GM23248 (cell line): ENCODE measurements at places on chromosomes 7 and 10. TPM values are rescaled to one million over a fixed set of nuclear protein-coding genes. Genes with fewer than 3 reads are reported as not detected.

The OAT gene
- 225 and 232 TPM in 2 replicates for total RNA-seq

The RTKN2 gene
- total RNA-seq: under 0.01 and 0.11 TPM in 2 replicates

DNA sequence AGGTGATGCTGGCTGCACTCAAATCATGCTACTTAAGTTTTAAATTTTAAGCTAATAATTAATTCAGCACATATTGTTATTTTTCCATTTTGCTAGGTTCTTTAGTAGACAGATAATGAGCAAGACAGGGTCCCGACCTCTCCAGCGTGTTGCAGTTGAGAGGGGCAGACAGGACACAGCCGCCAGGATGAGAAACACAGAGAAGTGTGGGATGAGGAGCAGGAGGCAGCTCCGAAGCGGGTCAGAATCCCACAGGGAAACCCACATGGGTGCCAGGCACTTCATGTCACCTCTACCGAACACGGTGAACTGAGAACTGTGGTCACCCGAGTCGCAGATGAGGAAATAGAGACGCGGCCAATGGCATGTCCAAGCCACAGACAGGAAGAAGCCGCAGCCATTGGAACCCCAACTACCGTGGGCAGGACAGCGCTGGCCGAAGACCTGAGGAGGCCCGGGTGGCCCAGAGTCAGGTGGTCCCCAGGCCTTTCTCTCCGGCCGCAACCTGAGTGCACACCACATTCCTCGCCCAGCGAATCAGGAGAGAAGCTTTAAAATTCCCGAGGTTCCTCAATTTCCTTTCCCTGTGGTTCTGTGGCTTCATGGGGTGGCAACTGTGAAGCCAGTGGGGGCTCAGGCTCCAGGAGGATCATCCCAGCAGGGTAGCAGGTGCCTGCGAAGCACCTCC is 213.0 kb downstream of the DNAJB6 start:
- H3K27me3 ChIP-seq: no peaks in the 10 kb centered on the region
- H3K4me3 ChIP-seq: no peak overlapping the region
- no peak for DNase-seq
- H3K4me1 ChIP-seq: no peaks in the 10 kb centered on the region

GRCh38 chr10:92837456-92837855 is 10.9 kb upstream of the EXOC6 start:
- H3K27me3 ChIP-seq: no peaks in the 10 kb centered on the region
- no peak for DNase-seq
- no peaks in the 10 kb centered on the region for H3K36me3 ChIP-seq
- no peak overlapping the region for H3K4me3 ChIP-seq

GRCh38 chr7:131692131-131692960 is 135.9 kb upstream of the PODXL start:
- peak; percentile 69 for DNase-seq
- no peaks in the 10 kb centered on the region for H3K4me1 ChIP-seq
- peaks cover 12% of the 10 kb centered on the region for H3K27me3 ChIP-seq

- no peaks in the 10 kb centered on the region for H3K36me3 ChIP-seq
- H3K4me3 ChIP-seq: no peak overlapping the region
- DNase-seq: peak; percentile 11
- H3K27ac ChIP-seq: no peak overlapping the region
These were observed 77.8 kb downstream of the CUBN start for GRCh38 chr10:17051851-17052250.

The LRRC61 gene
- not detected in 2 replicates for total RNA-seq

DNA sequence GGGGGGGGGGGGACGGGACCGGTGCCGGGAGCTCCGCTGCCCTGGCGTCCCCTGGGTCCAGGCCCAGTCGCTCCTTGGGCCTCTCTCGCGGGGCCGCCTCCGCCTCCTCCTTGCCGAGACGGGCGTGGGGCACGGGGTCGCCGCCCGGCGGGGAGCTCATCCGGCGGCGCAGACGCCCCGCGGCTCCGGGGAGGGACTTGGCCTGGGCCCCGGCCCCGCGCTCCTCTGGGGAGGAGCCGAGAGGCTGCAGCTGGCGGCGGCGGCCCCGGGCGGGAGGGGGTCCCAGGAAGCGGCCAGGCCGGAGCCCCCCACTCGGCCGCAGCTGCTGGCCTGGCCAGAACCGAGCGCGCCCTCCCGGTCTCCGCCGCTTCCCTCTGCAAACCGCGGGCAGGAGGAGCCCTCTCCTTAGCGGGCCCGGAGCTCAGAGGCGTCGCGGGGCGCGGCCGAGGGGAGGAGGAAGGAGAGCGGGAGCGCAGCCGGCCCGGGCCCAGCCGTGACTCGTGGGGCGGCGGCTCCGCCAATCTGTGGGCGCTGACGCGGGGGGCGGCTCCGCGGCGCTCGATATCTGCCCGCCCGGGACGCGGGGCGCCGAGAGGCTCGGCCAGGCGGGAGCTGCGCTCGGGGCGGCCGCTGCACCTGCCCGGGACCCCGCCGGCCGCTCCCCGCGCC is at the start of gene FAM20C:
Gene FAM20C, plus strand, starts transcription at position 591 of the 669 bp plus-strand sequence. CDS start 629 bp downstream, outside the sequence.
- peaks cover 13% of the 10 kb centered on the region for H3K4me1 ChIP-seq
- H3K4me3 ChIP-seq: peak within 1 kb of the TSS; percentile 93
- peak within 1 kb of the TSS; percentile 86 for H3K27ac ChIP-seq
- no peaks in the 10 kb centered on the region for H3K27me3 ChIP-seq

- no peaks in the 10 kb centered on the region for H3K27me3 ChIP-seq
- H3K36me3 ChIP-seq: peaks cover 28% of the 10 kb centered on the region
- no peak overlapping the region for H3K4me3 ChIP-seq
- no peaks in the 10 kb centered on the region for H3K4me1 ChIP-seq
- H3K27ac ChIP-seq: no peak overlapping the region
- DNase-seq: no peak
These were observed 13.2 kb downstream of the CWF19L1 start for GRCh38 chr10:100254191-100254590.

DNA sequence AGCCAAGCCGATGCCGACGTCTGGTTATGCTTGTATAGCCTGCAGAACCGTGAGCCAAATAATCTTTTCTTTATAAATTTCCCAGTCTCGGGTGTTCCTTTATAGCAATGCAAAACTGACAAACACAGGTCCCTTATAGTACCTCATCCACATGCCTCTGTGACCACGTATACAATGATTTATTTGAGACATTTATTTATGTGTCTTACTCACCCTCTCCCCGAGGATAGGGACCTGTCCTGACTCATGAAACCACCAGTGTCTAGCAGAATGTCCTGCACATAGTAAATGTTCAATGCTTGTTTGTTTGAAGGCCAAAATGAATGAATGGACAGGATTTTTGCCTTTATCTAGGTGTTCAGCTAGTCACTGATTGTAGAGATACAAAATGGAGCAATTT is 147.9 kb upstream of the FZD8 start:
- H3K27me3 ChIP-seq: no peaks in the 10 kb centered on the region
- no peak overlapping the region for H3K27ac ChIP-seq
- no peak overlapping the region for H3K4me3 ChIP-seq
- peak; percentile 71 for DNase-seq
- H3K36me3 ChIP-seq: no peaks in the 10 kb centered on the region

The EGR2 gene
- 0.76 and 1.1 TPM in 2 replicates for total RNA-seq

GRCh38 chr7:36747280-36748016 is 23.2 kb upstream of the AOAH start:
- H3K4me3 ChIP-seq: no peak overlapping the region
- H3K27me3 ChIP-seq: no peaks in the 10 kb centered on the region
- no peaks in the 10 kb centered on the region for H3K4me1 ChIP-seq
- no peaks in the 10 kb centered on the region for H3K36me3 ChIP-seq

DNA sequence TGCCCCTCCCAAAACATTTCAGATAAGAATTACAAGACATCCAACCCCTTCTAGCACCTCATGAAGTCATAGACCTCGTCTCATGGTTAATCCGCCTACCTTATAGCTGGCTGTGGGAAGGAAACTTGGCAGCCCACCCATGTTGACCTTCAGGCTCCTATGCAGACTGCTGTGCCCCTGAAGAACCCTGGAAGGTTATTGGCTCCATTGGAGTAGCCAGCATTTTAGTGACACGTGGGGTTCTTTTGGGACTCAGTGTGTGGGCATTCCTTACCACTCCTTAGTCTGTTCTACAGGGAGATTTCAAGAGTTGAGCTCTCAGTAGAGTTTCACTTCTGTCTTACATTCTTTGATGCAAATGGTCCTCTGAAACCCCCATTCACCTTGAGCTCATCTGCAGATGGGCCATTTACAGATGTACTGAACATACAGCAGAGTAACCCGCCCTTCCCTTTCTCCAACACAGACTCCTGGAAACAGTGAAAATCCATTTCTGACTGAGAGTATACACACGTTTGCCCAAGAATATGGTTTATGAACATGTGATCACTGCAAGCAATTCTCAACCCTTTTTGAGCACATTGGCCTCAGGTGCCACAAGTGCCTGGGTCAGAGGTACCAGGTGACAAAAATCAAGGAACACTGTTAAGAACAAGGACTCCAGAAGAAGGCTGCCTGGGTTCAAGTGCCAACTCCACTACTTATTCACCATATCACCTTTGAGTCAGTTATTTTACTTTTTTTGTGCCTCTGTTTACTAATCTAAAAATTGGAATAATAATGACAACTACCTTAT is 54.0 kb upstream of the HECW1 start:
- H3K4me1 ChIP-seq: no peaks in the 10 kb centered on the region
- no peaks in the 10 kb centered on the region for H3K36me3 ChIP-seq
- H3K27me3 ChIP-seq: no peaks in the 10 kb centered on the region; the same call in 1 of the 2 replicates
- DNase-seq: no peak
- no peak overlapping the region for H3K4me3 ChIP-seq

- H3K27me3 ChIP-seq: peaks cover 54% of the 10 kb centered on the region
- H3K36me3 ChIP-seq: no peaks in the 10 kb centered on the region
- H3K4me3 ChIP-seq: peak overlapping the region; percentile 77
These were observed 1.0 kb upstream of the PLXDC2 start for GRCh38 chr10:19815036-19815730.

DNA sequence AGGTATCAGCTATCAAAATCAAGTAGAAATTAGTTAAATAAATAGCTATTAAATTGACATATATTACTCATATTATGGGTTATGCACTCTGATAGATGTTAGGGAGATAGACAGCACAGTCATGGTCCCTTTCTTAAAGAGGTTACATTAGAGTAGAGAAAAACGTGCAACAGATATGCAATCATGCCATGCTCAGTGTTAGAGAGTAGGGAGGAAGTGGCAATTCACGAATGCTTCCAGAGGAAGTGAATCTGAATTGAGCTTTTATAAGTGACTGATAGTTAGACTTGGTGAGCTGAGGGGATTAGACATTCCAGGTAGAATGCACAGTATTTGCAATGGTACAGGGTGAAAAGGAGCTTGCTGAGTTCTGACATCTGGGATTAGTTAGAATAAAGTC is 349.8 kb downstream of the NXPH1 start:
- H3K27me3 ChIP-seq: no peaks in the 10 kb centered on the region
- no peak overlapping the region for H3K27ac ChIP-seq
- no peaks in the 10 kb centered on the region for H3K4me1 ChIP-seq
- no peaks in the 10 kb centered on the region for H3K36me3 ChIP-seq
- H3K4me3 ChIP-seq: no peak overlapping the region
- DNase-seq: no peak

The AMZ1 gene
- total RNA-seq: 3.4 and 4.4 TPM in 2 replicates

The PDZD7 gene
- total RNA-seq: 0.54 TPM in 1 of 2 replicates, not detected in the other

- no peak overlapping the region for H3K4me3 ChIP-seq
- H3K27me3 ChIP-seq: no peaks in the 10 kb centered on the region
- no peak for DNase-seq
- no peaks in the 10 kb centered on the region for H3K36me3 ChIP-seq
- no peaks in the 10 kb centered on the region for H3K4me1 ChIP-seq
- H3K27ac ChIP-seq: no peak overlapping the region
These were observed 279.7 kb upstream of the PLPP4 start for GRCh38 chr10:120177330-120177729.

DNA sequence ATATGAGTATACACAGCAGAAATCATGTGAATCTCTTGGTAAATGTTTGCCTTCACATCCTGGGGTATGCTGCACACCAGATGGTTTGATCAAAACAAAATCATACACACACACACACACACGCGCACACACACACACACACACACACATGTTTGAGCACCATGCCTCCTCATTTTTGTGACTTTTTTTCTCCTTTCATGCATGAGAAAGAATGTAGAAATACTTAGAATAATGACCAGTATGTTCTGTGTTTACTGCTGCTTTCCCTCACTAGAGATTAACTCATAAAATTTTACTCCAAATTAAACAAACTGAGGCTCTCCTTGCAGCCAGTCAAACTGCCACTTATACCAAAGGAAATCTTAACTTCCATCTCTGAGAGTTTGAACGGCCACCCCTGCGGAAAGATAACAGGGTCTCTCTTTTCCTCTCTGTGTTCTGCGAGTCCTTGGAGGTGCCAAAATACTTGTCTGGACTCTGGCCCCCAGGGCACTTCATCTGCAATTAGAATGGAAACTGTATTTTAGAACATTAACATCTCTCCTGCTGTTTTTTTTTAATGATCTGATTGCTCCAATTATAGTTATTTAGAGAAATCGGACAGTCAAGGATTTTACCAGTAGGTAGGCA is 320.8 kb upstream of the NFE2L3 start:
- DNase-seq: no peak
- H3K27me3 ChIP-seq: no peaks in the 10 kb centered on the region
- H3K4me3 ChIP-seq: no peak overlapping the region

The MLXIPL gene
- total RNA-seq: not detected in 2 replicates

The SPAM1 gene
- not detected in 2 replicates for total RNA-seq

DNA sequence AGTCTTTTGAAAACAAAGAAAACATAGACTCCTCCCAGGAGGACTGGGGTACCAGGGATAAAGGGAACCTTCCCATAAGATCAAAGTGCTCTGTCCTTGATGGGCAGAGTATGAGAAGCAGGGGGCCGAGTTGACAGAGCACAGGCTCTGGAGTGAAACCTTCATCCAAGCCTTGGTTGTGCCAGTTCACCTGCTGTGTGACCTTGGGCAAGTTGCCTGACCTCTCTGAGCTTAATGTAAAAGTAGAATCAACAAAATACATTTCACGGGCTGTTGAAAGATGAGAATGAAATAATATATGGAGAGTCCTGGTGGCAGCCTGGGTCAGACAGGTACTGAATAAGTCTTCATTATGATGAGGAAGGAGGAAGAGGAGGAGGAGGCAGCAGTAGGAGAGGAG is 69.9 kb downstream of the SLIT1 start:
- no peaks in the 10 kb centered on the region for H3K36me3 ChIP-seq
- H3K4me3 ChIP-seq: no peak overlapping the region
- no peaks in the 10 kb centered on the region for H3K4me1 ChIP-seq
- H3K27me3 ChIP-seq: peaks cover 43% of the 10 kb centered on the region

- no peak overlapping the region for H3K4me3 ChIP-seq
- no peaks in the 10 kb centered on the region for H3K36me3 ChIP-seq
- DNase-seq: no peak
- no peak overlapping the region for H3K27ac ChIP-seq
- no peaks in the 10 kb centered on the region for H3K27me3 ChIP-seq
These were observed 6.3 kb upstream of the RHOBTB1 start for GRCh38 chr10:60950300-60950699.

- no peaks in the 10 kb centered on the region for H3K36me3 ChIP-seq
- peaks cover 6% of the 10 kb centered on the region; the same call in 1 of the 2 replicates for H3K4me1 ChIP-seq
- H3K27me3 ChIP-seq: no peaks in the 10 kb centered on the region
These were observed 11.5 kb downstream of the SCRN1 start for GRCh38 chr7:29977886-29978651.

The SRGN gene
- 108 and 136 TPM in 2 replicates for total RNA-seq

- H3K4me3 ChIP-seq: no peak overlapping the region
- H3K27me3 ChIP-seq: no peaks in the 10 kb centered on the region
- no peak overlapping the region for H3K27ac ChIP-seq
These were observed 79.8 kb downstream of the ANK3 start for GRCh38 chr10:60309891-60310290.

The DOCK4 gene
- total RNA-seq: 3.7 and 5.0 TPM in 2 replicates

The MAT1A gene
- total RNA-seq: not detected in 2 replicates

GRCh38 chr7:2853147-2853546 is 9.0 kb upstream of the GNA12 start:
- H3K4me1 ChIP-seq: no peaks in the 10 kb centered on the region
- DNase-seq: peak; percentile 53
- no peak overlapping the region for H3K27ac ChIP-seq
- no peak overlapping the region for H3K4me3 ChIP-seq
- H3K36me3 ChIP-seq: no peaks in the 10 kb centered on the region
